Ascending aorta (tissue), 2 donors: ENCODE measurements at places on chromosomes 5 and 9. TPM values are rescaled to one million over a fixed set of nuclear protein-coding genes. Genes with fewer than 3 reads are reported as not detected.

The GPR150 gene
- total RNA-seq = 9.6 TPM

The TLE4 gene
- total RNA-seq = 58.0 TPM

The OGN gene
- 156 TPM for total RNA-seq

The IGFBPL1 gene
- total RNA-seq = 4.8 TPM

The TRIM36 gene
- 31.7 TPM for total RNA-seq

The GM2A gene
- total RNA-seq = 15.0 TPM

The C5orf52 gene
- total RNA-seq = not detected

The FOXD4L4 gene
- total RNA-seq = not detected

The FBN2 gene
- 0.11 TPM for total RNA-seq

The CCNO gene
- total RNA-seq = 43.2 TPM
